Stimulated activated CD8-positive, alpha-beta memory T cell treated with anti-CD3 and anti-CD28 coated beads, Interleukin-4, amount 100 ng/mL, for 4 hours (primary cell): ENCODE measurements at places on chromosomes 2 and 18.

DNA sequence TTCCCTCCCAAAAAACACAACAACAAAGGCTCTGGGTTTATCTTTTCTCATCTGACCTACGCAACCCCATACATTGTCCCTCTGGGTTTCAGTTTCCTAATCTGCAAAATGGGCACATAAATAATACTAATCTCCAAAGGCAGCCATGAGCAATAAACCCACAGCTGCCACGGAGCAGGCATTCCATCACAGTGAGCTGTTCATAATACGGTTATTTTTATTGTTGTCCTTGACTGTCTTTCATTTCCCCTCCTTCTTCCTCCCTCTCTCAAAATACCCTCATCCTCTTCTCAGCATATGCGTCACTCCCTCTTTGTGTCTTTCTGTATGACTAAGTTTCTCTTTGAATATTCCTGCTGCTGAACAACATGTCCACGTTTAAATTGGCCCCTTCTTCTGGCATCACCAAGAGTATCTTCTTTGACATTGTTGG lies 129.8 kb upstream of the CAB39 start:
- DNase-seq, result no peak

DNA sequence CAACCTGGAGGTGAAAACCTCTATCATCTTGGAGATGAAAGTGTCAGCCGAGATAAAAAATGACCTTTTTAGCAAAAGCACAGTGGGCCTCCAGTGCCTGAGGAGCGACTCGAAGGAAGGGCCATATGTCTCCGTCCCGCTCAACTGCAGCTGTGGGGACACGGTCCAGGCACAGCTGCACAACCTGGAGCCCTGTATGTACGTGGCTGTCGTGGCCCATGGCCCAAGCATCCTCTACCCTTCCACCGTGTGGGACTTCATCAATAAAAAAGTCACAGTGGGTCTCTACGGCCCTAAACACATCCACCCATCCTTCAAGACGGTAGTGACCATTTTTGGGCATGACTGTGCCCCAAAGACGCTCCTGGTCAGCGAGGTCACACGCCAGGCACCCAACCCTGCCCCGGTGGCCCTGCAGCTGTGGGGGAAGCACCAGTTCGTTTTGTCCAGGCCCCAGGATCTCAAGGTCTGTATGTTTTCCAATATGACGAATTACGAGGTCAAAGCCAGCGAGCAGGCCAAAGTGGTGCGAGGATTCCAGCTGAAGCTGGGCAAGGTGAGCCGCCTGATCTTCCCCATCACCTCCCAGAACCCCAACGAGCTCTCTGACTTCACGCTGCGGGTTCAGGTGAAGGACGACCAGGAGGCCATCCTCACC lies 90.2 kb downstream of the SH3BP4 start:
- no peak for DNase-seq

GRCh38 chr2:16005816-16006536 lies 65.6 kb downstream of the MYCN start:
- DNase-seq, result no peak

- no peak for DNase-seq
These were observed 14.7 kb downstream of the CRIM1 start for GRCh38 chr2:36370281-36370680.

DNA sequence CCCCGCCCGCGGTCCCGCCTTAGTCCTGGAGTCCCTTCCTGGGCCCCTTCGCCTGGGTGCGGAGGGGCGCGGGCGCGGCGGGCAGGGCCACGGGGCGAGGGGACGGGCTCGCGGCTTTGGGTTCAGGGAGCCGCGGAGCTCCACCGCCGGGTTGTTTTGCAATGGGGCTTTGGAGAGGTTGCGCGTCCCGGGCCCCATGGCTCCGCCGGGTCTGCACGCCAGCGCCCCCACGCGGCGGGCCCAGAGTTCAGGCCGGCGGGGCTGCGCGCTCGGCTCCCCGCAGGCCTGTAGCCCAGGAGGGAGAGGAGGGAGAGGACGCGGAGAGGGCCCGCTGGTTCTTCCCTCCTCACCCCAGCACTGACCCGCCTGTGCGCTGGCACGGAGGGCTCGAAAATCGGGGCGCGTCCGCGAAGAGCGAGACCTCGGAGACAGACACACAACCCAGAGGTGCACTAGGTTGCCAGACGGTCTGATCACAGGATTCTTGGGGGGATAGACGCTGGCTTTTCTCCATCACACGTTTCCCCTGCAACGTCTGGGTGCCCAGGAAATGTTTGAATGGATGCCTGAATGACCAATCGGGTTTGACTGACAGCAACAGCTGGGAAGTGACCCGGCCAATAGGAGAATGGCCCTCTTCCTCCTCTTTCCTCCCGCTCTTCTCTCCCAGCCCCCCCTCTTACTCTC lies 4.9 kb upstream of the SIX2 start:
- no peak for DNase-seq

DNA sequence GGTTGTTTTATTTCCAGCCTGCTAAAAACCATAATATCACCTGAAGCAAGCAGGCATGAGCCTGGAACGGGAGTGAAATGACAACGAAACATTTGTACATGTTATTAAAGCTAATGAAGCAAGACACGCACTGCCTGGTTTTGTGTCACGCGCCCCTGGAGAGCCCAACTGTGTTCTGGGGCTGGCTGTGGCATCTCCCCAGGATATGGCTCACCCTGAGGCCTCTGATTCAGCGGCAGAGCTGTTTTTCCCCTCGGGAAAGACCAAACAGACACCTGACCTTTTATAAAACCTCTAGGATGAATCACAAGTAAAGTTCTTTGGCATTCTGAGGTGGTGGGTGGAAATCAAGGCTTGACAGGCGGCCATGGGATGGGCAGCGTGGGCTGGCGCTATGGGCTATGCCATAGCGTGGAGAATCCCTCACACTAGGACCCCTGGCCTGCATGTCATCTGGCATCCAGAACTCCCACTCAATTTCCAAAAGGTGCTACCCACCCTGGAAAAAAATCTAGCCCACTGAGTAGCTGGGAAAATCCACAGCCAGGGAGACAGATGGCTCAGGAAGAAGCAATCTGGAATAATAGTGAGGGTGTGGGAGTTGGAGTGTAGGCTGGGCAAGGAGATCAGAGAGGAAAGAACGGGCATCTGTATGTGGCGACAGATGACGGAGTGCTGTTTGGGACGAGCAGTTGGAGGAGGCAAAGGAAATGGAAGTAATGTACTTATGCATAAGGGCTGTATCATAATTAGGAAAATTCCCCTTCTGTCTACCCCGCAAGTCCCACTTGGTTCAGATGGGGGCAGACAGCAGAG lies 262.0 kb downstream of the AFF3 start:
- no peak for DNase-seq

GRCh38 chr2:18474700-18475099 lies 85.8 kb downstream of the RDH14 start:
- no peak for DNase-seq

DNA sequence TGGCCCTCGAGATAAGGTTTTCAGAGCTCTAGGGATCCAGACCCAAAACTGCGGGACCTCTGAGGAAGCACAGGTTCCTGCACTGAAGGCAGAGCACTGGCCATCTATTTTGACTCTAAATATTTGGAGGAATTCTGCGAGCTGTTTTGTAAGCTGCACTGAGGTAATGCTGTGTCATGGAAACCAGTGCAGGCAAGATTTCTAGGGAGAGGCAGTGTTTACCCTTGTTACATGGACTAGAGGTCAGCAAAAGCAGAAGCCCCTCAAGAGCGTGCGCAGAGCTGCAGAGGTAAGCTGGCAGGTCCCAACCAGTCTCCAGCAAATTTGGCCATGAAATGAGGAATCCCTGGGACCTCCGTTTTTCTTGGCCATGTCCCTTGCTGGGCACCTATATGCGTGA lies 137.3 kb downstream of the RNF152 start:
- DNase-seq, result no peak

- DNase-seq, result no peak
These were observed 37.1 kb downstream of the FAM161A start for GRCh38 chr2:61816480-61817355.

DNA sequence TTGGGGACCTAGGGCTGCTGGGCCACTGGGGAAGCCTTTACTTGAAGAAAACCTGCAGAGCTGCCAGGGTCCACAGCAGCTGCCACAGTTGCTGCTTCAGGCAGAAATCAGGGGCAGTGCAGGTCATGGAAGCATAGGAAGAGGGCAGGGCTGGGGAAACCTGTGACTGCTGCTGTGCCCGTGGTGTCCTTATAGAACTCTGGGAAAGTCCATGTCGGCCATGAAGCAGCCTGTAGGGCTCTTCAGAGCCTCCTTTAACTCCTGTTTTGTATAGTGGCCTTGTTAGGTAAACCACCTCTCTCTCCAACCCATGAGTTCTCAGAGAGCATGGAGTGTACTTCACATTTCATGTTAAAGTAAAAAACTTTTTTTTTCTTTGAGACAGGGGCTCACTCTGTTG lies 62.1 kb downstream of the SMAD4 start:
- no peak for DNase-seq

DNA sequence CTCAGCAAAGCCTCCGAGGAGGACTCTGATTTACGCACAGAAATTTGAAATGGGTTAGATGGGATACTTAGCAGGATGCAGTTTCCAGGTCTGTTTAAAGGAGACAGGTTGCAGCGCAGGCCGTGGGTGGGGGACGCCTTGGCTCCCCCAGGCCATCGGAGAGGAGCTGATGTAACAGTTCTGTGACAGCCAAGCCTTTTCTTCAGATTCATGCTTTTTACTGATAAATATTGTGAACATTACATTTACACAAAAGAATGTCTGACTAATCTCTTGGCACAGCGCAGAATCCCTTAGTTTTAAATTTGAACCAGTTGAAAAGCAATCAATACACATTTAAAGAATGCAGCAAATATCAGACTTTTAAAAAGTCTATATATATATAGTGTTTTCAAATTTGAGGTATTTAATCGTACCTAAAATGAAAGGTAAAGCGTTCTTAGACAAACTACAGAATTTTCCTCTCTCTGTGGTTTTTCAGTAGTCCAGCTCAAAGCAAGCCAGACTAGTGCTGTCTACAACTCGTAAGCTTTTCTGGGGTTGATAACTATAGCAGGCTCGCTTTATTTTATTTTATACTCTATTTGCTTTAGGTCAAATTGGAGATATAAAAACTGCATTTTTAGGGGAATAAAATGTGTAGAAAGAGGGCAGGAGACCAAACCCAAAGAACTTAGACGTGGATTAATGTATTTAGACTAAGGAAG lies 221.9 kb downstream of the PIEZO2 start:
- DNase-seq, result no peak

DNA sequence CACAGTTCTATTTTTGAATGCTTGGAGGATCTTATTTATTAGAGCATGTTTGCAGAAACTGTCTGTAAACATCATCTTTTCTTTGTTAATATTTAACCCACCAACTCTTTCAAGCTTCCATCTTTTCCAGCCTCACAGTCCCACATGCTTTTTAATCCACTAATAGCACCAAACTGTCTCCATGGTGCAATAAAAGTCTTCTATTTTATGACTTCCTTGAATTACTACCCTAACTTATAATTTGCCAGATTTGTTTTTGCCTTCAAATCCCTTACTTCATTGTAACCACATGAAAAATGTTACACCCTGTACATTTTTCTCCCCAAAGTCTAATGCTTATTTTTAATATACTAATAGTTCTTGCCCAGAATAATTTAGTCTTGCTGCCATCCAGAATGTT lies 792.6 kb downstream of the PLCL1 start:
- no peak for DNase-seq

GRCh38 chr2:241118737-241119505 lies 16.8 kb upstream of the MTERF4 start:
- DNase-seq, result no peak

DNA sequence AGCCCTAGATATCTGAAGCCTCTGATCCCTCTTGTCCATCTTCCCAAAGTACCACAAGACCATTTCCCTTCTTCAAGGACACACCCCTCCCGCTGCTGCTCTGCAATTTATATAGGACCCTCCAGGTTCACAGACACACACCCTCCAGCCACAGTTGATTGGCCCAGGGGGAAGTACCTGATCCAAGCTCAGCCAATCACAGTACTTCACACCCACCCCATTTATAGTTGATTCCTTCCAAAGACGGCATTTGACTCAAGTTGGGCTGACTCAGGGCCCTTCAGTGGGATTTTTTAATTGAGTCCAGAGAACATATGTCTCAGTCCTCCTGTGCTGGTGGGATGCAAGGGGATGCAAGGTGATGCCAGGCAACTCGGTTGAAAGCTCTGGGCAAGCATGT lies 59.2 kb downstream of the GYPC start:
- no peak for DNase-seq

GRCh38 chr18:60292186-60292585 lies 80.4 kb downstream of the MC4R start:
- DNase-seq, result no peak

GRCh38 chr2:128791985-128792320 lies 473.3 kb upstream of the HS6ST1 start:
- no peak for DNase-seq

GRCh38 chr2:179936654-179937053 lies 70.4 kb downstream of the CWC22 start:
- no peak for DNase-seq

DNA sequence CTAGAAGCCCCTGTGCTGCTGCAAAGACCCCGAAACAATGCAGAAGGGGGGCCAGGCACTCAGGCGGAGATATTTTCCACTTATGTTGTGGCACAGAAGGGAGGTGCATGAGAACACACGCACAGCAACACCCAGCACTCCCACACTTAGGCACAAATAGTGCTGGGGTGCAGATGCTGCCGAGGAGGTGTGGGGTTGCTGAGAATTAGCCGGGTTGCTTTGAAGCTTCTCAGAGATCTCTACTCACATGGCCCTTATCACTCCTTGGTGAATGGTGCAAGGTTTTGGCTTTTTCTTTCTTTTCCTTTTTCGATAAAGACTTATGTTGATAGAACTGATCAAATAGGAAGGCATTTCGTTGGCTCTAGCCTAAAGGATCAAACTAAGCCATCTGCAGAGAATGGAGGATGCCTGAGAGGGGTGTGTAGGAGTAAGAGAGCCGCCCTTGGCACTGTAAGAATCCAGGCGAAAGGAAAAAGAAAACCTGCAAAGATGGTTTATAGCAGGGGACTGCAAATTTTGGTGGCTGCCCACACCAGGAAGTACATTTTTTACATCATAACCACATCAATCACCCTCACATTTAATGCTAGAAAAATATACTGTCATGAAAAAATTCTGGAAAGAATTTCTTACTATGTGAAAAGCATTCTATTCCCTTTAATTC lies 27.9 kb upstream of the FHL2 start:
- DNase-seq, result no peak

DNA sequence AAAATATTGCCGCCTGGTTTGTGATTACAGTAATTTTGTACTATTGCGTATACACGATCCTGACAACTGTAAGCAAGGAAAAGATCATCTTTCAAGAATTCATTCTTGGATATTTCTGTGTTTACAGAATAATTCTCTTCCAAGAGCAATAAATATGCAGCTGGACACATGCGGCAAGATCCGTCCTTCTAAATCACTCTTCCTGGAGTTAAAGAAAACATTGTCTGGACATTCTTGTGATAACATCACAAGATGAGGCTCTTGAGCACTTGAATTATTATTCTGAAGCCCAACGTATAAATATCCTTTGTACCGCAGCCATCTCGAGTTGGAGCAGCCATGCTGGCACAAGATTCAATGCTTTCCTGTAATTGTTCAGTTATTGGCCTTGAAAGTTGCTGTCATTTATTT lies 9.9 kb downstream of the FHL2 start:
- DNase-seq, result no peak

DNA sequence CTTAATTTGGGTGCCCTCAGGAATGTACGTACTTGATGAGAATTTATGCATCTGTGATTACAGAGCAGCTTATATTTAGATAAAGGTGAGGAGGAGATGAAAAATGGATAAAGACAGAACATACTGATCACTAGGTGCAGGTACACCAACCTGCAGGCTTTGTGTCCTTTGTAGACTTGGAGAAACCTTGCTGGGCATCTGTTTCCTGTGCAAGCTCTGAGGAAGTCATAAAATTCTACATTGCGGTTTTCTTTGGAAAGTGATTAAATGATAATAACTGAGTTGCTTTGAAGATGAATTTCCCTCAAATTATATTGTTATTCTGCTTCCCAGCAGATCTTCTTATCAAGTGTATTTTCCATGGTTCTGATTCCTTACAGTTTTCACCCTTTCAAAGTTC lies 7.7 kb downstream of the RAB27B start:
- DNase-seq, result no peak
